ENCODE measurements at places on chromosomes 6 and 20.

GRCh38 chr6:132287101-132287500 lies 114.2 kb downstream of the MOXD1 start:
- no peak for DNase-seq

GRCh38 chr20:17304774-17305173 lies 77.9 kb downstream of the PCSK2 start:
- DNase-seq: no peak

DNA sequence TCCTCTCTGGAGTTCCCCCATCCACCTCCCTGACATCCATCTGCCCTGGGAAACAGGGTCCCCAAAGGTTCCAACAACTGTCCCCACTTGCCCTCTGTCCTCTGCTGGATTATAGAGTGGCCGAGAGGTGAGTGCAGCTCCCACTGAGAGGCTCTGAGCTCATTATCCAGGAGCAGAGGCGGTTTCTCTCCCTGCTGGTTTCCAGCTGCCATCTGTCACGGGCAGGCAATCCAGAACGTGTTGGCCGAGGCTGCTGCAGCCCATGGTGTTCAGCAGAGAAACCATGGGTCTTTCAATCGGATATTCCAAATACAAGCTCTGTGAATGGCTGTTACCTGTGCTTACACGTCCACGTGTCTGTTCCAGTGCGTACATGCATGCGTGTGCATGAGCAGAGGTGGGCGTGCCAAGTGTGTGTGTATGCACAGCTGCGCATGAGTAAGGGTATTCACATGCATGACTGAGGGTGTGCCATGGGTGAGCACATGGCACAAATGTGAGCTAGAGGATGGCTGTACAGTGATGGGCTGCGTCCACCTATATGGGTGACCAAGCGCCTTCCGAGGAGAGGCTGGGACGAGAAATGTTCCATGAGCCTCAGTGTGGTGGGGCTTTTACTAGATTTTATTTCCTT lies 183.7 kb upstream of the PMEPA1 start:
- DNase-seq: peak; percentile 21

DNA sequence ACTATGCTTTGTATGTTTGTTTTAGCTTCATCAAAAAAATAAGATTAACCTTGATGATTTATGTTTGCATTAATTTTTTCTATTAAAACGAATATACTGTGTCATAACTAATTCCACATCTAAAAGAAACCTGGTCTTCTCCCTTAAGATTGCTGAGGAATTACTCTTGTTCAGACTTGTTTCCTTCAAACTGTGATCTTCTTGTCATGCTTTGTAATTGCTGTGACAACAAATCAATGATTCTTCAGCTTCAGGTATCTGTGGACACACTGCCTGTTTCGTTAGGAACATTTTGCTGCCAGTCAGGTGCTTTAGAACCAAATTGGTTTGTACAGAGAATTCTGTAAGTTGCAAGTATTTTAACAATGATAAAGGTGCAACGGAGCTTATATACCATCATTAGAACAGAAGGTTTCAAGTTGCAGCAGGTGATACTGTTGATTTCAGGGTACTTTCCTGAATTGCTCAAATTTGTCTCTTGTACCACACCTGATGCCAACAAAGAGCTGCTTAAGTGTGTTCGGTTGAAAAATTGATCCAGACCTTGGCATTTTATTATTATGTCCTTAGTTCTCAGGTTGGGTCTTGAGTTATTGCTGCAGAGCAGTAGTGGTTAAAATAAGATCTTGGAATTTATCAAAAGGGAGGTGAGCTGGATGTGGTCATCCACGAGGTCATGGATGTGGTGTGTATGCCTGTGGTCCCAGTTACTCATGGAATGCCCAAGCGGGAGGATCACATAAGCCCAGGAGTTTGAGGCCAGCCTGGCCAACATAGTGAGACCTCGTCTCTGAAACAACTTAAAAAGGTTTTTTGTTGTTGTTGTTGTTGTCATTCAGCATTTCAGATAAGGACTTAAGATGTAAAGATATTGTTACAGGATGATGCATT lies 19.5 kb downstream of the SYTL3 start:
- no peak for DNase-seq

DNA sequence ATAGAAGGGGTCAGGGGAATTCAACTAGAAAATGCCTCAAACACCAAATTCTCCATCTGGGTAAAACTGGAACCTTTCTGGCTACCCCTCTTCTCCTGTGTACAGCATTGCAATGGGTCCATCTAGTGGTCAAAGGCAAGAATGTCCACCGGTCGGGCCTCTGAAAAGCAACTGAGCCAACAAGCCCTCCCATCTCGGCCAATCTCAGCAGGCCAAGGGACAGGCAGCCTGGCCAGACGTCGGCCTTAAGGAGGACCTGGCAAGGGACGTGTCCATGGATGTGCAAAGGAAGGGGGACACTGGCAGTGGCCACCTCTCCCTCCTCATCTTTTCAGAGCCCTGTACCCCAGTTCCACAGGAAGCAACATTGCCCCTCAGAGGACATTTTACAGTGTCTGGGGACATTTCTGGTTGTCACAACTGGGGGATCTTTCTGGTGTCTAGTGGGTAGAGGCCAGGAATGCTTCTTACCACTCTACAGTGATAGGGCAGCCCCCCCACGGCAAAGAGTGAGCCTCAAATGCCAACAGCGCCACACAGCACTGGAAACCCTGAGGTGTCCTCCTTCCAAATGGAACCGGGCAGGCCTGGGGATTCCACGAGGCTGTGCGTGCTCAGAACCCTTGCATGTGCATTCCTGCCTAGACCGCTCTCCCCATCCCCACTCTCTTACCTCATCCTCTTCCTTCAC lies 99.8 kb upstream of the FOXA2 start:
- peak; percentile 23 for DNase-seq

GRCh38 chr6:14217728-14218518 lies 100.4 kb downstream of the CD83 start:
- no peak for DNase-seq

- no peak for DNase-seq
Measured at GRCh38 chr20:35461620-35462019, 6.2 kb downstream of the CEP250 start.

- no peak for DNase-seq
Measured at GRCh38 chr20:25020345-25020744, 27.8 kb upstream of the APMAP start.

GRCh38 chr6:7402716-7403115 lies 13.1 kb downstream of the RIOK1 start:
- no peak for DNase-seq

DNA sequence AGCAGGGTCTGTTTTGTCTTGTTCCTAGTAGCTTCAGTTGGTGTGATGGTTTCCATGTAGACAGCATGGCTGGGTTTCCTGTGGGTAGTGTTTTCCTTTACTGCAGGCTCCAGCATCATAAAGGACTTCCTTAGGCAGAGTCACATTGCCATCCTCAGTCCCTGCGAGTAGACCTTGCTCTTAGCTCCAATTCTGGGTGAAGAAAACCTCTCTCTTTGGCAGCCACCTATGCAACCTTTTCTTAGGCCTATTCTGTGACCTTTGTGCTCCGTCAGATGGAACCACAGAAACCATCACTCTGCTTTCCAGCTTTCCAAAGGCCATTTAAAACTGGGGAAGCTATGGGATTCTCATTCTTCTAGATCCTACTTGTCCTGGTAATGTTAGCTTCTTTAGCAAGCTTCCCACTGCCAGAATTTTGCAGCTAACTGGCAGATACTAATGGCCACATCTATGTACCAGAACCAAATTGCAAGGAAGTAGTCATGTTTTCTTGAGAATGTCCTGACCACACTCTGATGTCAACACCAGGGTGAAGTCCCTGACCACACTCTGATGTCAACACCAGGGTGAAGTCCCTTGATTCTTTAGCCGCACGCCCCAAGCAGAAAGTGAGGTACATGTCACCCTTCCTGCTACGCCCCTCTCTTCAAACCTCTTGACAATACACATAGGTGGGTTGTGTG lies 646.6 kb upstream of the HS3ST5 start:
- DNase-seq: no peak

GRCh38 chr6:39152262-39152661 lies 37.3 kb upstream of the SAYSD1 start:
- no peak for DNase-seq

- DNase-seq: no peak
Measured at GRCh38 chr6:127484212-127484863, 25.1 kb upstream of the KIAA0408 start.

DNA sequence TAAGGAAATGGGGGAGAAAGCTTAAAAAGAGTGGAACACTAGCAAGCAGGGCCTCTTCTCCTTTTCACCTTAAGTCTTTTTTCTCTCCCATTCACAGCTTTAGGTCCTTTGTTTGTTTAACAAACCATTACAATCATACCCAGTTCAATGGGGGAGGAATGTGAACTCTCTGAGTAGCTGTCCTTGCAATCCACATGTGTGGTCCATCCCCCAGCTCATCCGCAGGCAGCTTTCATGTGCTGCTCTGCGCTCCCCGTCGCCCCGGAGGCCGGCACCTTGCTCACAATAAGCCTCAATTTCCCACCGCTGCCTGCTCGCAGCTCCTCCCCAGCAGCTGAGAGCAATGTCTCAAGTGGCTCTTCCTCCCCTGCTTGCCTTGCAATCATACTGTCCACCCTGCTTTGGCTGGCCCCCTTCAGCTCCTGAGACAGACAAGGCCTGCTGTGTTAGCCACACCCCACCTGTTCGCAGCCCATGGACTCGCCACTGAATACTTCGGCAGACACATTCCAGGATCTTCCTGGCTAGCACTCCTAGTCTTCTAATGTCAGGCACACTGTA lies 49.1 kb downstream of the PLAGL1 start:
- DNase-seq: no peak

- peak; percentile 23 for DNase-seq
Measured at GRCh38 chr20:19212821-19213502, 520 bp downstream of the SLC24A3 start.

DNA sequence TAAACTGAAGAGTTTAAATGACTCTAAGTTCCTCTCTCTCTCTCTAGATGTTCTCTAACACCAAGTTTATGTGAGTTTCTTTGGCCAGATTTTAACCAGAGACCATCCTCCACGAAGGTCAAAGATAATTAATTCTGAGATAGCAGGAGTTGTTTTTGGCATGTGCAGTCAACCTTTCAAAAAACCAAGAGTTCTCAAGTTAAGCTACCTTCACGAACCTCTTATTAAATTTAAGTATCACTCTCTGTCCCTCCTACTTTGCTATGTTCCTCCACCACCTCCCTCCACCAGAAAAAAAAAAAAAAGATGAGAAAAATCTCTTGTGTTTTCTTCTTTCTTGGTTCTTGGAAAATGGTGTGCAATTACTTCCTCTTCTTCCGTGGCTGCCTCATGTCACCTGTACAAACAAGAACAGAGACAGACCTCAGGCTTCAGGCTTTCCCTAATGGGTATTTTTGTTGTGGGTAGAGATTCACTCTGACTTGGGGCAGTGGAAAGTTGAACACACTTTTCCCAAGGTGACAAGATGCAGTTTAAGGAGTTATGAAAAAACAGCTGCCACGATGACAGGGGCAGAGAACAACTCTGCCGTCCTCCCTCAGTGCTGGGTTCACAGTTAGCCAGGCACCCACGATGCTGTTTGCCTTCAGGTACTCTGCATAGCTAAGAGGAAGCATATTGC lies 64.3 kb downstream of the ADTRP start:
- DNase-seq: no peak

- no peak for DNase-seq
Measured at GRCh38 chr6:157393669-157394327, 12.8 kb downstream of the ZDHHC14 start.

GRCh38 chr20:6184086-6184485 lies 61.3 kb upstream of the FERMT1 start:
- DNase-seq: no peak

DNA sequence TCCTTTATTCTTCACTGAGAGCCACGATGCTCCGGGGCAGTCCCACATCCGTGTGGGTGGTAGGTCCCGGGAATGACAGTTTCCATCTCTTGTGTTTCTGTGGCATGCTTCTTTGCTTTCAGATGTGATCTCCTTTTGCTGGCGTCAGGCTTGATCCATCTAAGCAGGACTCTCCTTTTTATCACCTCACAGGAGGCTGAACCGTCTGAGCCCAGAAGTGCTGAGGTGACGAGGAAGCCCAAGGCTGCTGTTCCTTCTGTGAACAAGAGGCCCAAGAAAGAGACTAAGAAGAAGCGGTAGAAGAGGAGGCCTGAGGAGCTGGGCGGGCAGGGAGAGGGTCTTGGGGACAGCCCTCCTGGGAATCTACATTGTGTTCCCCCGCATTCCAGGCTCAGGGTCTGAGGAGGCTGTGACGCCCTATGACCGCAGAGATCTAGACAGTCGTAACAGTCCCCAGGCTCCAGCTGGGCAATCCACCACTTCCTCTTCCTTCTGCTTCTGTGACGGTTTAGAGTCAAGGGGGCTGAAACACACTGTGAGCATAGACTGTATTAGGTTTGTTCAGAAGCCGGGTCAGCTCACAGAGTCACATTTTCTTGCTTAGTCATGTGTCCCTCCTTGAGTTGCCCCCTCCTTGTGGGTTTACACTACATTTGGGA lies 26.8 kb downstream of the MANBAL start:
- no peak for DNase-seq

DNA sequence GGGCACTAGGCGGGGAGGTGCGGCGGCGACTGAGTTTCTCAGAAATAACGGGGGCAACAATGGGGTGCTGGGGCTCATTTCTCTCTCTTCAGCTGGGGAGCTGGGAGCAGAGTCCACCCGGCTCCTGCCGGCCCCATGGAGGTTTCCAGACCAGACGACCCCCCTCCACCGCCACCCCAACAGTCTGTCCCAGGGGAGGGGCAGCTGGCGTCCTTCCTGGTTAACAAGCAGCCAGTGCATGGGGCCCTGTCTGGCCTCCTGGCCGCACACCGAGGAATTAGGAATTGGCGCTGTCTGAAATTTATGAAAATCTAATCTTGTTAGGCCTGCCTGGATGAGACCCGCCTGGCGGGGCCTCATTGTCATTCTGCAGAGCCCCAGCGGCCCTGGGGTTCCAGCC lies 42.4 kb downstream of the PMEPA1 start:
- DNase-seq: no peak

DNA sequence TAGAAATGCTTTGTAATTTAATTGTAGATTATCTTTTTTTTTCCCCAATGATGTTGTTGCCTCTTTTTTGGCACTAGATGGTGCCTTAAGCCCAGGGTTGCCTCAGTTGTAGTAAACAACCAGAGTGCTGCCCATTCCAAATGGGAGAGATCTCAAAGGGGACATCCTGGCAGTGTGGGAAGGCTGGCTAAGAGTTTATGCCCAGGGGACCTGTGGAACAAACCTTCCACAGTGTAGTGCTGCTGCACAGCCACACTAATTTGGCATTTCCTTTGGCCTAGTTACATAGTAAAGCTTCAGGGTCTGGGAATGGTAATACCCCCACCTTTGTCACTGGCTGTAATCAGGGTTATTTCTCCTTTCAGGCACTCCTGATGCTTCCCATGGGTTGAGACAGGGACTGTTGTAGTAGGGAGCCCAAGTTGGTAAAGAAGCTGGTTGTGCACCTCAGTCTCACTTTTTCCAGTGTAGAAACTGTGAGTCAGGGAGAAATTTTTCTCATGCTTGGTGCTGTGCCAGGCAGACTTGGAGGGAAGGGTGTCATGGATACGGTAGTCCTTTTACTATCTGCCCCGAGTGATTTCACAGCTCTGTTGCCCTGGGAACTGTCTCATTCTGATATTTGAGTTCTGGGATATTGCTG lies 177.8 kb upstream of the ECI2 start:
- peak; percentile 14 for DNase-seq

- no peak for DNase-seq
Measured at GRCh38 chr6:140108167-140108566, 733.7 kb upstream of the CITED2 start.

GRCh38 chr20:23874747-23875146 lies 4.8 kb downstream of the CST5 start:
- no peak for DNase-seq

GRCh38 chr6:286681-287488 lies 5.4 kb upstream of the DUSP22 start:
- DNase-seq: no peak

- no peak for DNase-seq
Measured at GRCh38 chr20:53174454-53174853, 202.3 kb downstream of the TSHZ2 start.
